ENCODE measurements at places on chromosomes 5 and 9.

DNA sequence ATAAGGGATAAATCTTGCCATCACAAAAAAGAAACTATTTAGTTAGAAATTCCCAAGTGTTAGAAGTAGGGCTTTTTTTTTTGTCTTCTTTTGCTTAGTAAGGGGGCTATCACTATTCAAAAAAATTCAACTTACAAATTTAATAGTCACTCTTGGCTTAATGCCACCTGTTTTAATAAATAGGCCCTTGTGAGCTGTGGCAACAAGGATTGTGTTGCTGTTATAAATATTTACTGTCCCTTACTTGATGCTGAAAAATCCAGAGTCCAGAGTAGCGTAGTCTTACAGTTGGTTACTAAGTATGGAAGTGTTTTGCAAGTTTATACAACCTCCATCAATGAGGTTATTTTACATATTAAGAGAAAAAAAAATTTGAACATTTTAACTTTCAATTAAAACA, 21.4 kb upstream of the CEP78 start:
- no peak for DNase-seq

GRCh38 chr5:140131967-140132409, 6.3 kb downstream of the IGIP start:
- DNase-seq = no peak

GRCh38 chr5:55333017-55333416, 25.2 kb downstream of the MTREX start:
- DNase-seq = no peak

GRCh38 chr9:76403352-76403751, 9.1 kb upstream of the RFK start:
- DNase-seq = peak; percentile 49

GRCh38 chr5:149675610-149676201, 54.4 kb upstream of the PPARGC1B start:
- DNase-seq = no peak

DNA sequence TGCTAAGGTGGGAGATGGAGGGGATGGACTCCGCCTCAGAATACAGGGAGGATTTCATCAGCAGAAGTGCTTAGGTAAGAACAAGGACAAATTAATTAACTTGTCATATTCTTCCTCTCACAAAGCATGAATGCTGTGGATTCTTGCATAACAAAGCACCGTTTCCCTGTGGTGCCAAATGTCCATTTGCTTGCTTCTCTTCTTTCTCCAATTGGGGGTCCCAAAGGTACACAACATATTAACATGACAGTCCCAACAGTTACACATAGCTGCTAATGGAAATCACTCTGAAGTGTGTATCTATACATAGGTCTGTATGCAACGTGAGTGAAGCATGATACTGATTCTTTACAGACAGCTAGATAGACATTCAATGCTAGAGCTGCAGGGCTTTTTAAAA, 146.7 kb upstream of the EFNA5 start:
- DNase-seq = no peak

- no peak for DNase-seq
Observed at GRCh38 chr5:56145106-56145505, 88.0 kb downstream of the ANKRD55 start.

- no peak for DNase-seq
Observed at GRCh38 chr5:103605277-103605676, 42.7 kb upstream of the NUDT12 start.

GRCh38 chr5:38657020-38657419, 100.6 kb upstream of the LIFR start:
- DNase-seq = no peak

DNA sequence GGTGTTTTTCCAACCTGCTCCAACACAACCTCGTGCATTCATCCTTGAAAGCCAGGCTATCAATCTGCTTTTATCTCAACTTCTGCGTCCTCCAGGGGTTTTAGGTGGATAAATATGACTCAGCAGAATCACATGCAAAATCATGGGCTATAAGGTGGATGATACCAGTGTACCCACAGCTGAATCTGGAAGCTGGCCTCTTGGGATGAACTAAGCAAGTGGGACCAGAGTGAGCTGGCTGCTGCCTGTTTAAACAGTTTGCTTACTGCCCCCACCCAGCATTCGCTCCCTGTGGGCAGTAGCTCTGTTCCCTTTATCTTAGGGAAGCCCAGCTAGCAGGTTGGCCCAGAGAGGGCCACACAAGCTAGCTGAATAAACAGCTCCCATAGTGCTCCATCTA, 194.0 kb downstream of the CRB2 start:
- DNase-seq = peak; percentile 58

- no peak for DNase-seq
Observed at GRCh38 chr5:176659860-176660461, 12.7 kb downstream of the TSPAN17 start.

DNA sequence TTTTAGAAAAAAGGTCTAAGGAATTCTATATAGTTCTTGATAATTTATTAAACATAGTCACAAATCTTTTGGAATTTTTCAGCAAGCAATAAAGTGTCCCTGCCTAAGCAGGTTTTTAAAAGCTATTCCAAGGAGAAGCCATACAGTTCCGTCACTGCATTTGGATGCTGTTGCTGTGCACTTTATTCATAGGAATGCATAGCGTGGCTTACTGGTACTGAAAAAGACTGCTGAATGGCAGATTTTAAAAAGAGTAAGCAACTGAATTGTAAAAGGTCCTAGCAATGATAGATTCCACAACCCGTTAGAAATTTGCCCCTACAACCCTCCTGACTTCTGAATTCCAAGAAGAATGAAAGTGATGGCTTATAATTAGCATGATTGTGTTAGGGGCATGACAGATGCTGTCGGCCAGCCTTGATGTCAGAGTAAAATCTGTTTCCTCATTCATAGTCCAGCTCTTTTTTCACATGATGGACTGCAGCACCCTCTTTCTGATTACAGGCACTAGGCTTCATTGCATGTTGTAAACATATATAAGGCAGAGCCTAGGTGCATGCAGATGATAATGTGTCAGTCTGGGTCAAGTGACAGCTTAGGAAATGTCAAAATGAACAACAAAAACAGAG, 227.0 kb downstream of the PDE4D start:
- no peak for DNase-seq

DNA sequence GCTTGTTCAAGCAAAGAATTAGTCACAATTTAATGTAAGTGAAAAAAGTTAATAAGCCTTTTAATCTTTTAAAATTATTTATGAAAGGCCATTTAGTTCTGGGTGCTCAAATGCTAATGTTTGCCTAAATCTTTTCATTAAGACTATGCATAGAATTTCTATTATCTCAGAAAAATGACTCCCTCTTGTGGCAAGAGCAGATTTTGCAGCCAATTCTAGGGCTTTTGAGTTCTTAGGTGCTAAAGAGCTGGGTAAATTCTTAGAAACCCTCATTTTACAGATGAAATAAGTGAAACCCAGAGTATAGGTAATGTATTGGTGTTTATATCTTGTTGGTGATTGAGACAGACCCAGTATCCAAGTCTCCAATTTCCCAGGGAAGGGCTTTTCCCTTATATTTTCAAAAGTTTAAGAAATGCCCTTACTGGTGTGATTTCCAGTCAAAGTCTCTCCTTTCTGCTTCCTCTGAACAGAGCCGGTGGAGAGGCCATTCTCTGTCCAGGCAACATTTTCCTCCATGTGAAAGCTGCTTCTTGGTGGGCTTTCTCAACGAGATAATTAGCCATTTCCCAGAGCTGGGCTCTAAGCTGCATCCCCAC, 24.1 kb upstream of the PCSK5 start:
- no peak for DNase-seq

DNA sequence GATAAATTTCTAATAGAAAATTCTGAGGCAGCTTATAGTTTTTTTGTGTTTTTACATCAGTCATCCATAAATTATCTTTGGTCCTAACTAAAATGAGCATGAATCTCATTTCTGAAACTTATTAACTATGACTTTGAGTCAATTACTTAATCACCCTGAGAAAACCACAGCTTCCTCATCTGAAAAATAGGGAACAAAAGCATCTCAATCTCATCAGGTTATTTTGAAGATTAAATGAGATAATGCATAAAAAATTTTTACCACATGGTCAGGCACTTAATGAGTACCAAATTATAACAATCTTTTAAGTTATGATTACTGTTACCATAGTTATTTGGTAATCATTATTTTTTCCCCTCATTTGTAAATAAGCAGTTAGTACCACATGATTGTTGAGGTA, 279.1 kb downstream of the MAST4 start:
- DNase-seq = no peak

DNA sequence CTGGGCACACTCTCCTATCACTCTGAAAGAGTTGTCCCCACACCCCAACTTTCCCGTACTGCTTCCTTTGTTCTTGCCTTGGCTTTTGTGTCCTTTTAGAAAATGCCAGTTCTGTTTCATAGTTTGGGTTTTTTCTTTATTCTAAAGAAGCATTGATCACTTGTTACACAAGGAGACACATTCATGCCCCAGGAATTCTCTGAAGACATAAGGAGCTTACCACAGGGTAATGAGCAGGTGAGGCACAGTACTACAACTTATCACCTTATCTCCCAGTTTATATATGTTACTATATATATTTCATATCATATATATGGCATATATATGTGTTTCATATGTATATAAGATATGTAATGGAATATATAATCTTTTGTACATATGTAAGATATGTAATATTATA, 6.5 kb upstream of the SSBP2 start:
- DNase-seq = no peak

DNA sequence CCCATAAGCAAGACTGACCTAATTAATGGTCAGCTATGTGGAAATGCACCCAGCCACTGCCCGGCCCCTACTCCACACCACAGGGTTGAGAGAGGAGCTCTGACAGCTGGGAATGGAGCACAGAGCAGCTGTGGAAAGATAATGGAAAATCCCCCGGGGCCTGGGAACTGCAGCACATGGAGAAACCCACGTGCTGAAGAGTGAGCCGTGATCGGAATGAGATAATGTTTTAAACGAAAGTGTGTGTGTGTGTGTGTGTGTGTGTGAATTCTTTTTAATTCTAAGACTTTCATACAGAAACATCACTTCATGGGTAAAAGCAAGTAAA, 13.1 kb upstream of the SLC12A7 start:
- no peak for DNase-seq

GRCh38 chr5:167785106-167785505, 506.3 kb upstream of the WWC1 start:
- DNase-seq = no peak

DNA sequence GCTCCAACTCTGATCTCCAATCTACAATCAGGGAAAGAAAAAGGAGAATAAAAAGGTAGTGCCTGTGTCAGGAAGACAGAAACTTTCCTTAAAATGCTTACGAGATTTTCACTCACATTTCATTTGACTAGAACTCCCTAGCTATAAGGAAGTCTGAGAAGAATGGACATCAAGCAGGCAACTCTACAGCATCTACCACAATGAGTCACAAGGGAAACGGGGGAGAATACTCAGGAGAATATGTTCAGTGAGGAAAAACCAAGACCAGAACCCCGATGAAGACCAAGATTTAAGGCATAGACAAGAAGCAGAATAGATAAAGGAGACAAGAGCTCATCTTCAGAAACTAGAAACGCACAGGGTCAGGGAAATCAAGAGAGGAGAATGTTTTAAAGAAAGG, 9.0 kb upstream of the SETD9 start:
- DNase-seq = no peak
